ENCODE measurements at places on chromosomes 6 and 20.

DNA sequence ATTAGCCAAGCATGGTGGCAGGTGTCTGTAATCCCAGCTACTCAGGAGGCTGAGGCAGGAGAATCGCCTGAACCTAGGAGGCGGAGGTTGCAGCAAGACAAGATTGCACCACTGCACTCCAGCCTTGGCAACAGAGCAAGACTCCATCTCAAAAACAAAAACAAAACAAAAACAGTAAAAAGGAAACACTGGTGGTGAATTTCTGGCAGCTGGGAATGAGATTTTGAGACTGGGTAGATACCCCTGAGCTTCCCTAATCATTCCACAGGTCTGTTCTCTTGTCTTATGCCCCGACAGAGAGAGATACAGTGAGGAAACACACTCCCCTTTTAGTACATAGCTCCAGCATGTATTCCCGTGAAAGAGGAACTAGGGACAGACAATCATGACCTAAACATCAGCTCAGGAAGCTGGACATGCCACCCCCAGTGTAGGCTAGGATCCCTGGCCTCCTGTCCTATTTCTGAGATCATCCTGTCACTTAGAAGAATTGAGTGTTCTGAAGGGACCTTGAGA lies 9.6 kb downstream of the MAN1A1 start:
- DNase-seq = no peak

GRCh38 chr6:21780141-21780540 lies 186.6 kb downstream of the SOX4 start:
- no peak for DNase-seq

DNA sequence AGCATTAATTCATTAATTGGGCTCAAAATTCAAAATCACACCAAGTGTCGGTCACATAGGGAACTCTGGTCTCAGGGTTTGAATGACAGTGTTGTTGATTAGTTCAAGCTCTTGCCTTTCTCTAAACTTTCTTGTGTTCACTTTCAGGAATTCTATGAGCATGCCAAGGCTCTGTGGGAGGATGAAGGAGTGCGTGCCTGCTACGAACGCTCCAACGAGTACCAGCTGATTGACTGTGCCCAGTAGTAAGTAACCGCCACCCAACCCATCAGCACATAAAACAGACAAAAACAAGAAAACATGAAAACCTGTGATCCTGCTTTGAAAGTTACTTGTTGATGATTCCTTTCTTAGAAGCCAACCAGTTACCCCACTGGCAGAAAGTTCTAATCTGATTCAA lies 52.7 kb downstream of the GNAS start:
- DNase-seq = no peak

DNA sequence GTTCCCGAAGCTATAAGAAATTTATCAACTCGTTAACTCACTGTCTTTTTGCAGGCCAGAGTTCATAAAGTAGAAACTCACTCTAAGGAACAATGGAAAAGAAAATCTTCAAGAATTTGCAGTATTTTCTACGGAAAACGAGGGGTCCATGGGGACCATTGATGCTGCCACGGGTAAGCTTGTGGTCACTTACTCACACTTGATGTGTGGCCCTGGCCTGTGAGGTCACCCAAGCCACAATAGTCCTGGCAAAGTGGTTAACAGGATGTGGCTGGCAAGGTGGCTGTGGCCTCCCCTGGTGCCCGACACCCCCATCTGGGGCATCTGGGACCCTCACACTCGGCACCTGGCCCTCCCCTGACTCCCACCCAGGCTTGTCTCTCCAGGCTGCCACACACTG lies 123.4 kb downstream of the C6orf118 start:
- DNase-seq = no peak

DNA sequence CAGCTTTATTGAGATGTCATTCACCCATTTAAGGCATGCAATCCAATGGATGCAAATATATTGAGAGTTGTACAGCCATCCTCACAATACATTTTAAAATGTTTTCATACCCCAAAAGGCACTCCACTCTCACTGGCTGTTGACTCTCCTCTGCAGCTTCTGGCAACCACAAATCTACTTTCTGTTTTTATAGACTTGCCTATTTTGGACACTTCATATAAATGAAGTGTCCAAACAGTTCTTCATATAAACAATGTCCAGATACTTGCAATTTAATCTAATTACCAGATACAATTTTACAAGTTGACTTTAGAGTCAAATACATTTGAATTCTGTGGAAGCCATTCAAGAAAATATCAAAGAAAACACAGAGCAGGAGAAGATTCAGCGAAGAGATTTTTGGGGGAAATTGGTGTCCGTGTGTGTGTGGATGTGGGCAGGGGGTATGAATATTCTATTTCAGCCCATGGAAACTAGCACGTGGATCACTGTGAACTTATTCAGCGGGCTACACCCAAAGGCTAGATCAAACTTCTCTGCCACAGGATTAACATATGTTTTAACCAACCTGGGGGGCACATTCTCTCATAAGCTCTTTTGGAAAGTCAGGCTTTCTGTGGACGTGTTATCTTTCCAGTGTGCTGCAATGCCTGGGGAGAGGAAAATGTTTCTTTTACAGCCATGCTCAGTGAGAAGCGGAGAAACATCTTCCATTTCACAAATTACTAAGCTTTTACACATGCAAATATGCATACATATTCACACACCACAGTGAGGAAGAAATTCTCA lies 73.9 kb downstream of the PLG start:
- no peak for DNase-seq

DNA sequence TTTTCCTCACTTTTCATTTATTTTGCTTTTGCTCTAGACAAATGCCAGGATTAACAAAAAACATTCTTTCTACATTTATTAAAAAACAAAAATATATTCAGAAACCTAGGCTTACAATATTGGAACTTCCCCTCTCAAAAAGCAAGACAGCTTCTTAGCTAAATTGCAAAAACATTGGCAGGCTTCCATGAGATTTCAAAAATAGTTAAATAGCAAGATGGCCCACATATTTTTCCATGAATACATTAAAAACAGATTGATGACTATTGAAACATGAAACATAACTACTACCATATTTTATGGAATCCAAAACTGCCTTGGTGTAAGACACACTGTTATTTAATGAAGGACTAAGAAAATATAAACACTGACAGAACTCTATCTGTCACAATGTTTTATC lies 92.0 kb downstream of the LY86 start:
- no peak for DNase-seq

DNA sequence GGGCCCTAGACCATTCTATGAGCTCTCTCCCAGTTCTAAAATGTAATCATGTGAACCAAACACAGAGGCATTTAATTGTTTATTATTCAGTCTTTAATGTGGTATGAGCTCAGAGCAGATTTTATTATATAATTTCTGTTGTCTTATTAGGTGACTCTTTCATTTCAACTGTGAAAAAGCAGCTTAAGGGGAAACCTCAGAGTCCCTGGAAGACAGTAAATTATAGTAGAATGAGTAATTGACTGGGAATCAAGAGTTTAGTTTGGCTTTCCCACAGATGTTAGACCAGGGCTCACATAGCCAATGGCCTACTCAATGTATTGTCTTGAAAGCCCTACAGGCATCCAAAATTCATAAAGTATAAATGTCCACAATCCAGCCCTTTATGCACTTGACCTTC lies 390.4 kb upstream of the SLC35B3 start:
- DNase-seq = no peak

DNA sequence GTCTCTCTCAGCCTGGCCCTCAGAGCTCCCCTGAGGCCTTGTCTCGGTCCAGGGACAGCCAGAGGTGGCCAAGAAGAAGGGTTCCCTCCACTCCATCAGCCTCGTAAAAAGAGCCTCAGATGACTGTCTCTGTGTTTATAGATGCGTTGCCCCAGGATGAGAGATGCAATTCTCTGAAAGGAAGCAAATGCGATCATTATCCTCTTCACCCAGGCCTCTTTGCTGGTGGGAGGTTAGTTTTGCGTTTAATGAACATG lies 90.4 kb downstream of the YTHDF1 start:
- DNase-seq = no peak

DNA sequence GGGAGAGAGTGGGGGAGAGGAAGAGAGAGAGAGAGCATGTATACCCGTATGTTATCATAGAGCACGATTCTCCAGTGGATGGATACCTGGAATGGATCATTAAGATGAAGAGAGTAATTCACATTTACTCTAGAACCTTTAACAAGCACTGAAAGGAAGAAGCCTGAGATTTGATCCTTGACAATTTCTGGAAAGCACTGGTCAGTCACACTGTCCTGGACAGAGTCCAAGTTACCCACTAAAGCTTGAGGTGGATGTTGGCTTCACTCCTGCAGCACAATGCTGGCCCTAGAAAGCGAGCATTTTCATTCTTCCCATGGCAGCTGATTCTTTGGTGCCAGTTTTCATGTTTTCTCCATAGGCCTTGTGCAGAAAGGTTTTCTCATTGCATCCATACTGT lies 25.6 kb downstream of the NFYA start:
- DNase-seq = no peak

Measured in T-helper 1 cell (primary cell).